ENCODE measurements at places on chromosomes 13 and 19.
A peak's percentile ranks its signal among the peaks of the same experiment; 100 is the strongest.

DNA sequence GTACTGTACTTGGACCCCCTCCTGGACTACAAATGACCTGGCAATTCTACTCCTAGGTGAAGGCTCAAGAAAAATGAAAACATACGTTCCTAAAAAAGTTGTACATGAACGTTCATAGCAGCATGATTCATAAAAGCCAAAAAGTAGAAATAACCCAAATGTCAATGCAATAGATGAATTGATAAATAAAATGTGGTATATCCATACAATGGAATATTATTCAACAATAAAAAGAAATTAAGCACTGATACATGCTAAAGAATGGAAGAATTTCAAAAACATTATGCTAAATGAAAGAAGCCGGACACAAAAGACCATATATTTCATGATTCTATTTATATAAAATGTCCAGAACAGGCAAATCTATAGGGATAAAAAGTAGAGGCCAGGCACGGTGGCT lies 9.5 kb downstream of the ZNF432 start:
- no peak for DNase-seq

DNA sequence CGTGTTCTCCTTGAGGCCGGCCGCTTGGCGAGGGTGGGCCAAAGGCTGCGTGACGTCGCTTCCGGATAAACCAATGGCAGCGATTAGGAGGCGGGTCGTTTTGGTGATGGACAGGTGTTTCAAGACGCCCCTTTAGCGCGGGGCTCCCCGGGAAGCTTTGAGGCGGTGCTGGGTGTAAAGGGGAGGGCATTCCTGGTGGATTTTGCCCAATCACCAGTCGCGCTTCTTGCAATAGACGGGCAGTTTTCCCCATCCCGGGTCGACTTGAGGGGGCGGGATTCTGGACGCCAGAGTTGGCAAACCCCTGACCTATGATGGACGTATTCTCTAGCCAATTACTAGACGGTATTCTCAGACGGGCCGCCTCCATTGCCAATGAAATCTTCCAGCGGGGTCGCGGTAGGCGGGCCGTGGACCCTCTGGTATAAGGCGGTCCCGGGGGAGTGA lies 264 bp upstream of the PRMT1 start:
- DNase-seq = peak; percentile 100

DNA sequence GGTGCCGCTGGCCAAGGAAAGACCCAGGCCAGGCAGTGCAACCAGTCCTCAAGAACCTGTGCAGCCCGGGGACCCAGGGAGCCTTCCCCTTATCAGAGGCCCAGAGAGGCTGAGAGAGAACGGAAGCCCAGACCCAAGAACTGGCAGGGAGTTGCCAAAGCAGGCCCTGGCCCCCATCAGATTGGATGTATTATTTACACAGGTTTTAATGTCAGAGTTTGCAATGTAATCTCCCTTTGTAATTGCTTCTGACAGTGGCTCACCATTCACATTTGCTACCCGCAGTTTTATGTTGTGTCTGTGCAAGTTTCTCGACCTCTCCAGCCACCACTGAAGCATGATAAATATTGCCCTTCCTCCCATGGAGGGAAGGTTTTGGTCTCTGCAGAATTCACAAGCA lies 660.9 kb downstream of the LIG4 start:
- DNase-seq = no peak

DNA sequence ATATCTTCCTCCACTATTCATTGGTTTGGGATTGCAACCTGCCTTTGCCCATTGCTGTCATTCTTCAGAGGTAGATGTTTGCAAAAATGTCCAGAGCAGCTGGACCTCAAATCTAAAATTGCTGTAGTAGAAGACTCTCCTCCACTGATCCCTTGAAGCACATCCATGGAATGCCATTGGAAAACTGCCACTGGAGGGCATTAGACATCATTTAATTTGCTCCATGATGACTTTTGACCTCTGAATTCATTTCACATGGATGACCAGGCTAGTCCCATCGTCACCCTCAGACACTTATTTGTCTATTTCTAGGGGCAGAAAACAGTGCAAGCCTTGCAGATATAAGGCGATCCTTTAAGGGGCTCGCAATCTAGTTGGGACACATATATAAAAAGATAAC lies 33.9 kb upstream of the FLT1 start:
- DNase-seq = no peak

- peak; percentile 34 for DNase-seq
These were observed 1.3 kb downstream of the UBL3 start for GRCh38 chr13:29849071-29849631.

DNA sequence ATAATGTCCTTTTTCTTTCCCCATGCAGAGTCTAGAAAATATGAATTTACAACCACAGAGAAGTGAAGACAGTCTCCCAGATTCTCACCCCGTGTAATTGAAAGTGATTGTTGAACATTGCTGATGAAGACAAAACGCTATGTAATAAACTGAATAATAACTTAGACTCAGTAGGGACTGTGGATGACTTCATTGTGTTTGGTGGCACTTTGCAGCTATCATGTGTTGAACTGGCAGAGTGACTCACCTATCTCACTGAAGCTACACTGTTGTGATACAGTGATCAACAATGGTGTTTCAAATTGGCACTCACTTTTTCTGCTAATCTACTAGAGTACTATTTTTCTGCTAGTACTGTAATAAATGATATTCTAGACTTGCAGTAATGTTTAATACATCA lies 261.3 kb downstream of the DACH1 start:
- DNase-seq = no peak

- peak; percentile 86 for DNase-seq
These were observed at the start of gene MOB3A for GRCh38 chr19:2096034-2096479. Gene MOB3A (minus strand): TSS chr19:2096326. CDS start chr19:2078560, 17,766 bp downstream.

DNA sequence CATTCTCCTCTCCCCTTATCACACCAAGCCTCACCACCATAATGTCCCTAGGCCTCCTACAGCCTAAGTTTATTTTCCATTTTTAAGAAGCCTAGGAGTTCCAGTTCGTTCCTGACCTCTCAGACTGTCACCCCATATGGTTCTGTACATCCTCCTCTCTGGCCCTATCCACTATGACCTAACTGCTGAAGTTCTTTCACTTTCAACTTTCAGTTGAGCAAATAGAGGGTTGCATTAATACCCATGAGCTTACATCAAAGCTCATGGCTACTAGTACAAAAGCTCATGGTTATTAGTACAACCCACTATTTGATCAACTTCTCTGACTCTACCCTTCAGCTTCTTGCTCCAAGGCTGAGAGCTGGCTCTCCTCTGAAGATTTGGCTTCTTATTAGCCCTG lies 72.9 kb downstream of the FGF14 start:
- no peak for DNase-seq

DNA sequence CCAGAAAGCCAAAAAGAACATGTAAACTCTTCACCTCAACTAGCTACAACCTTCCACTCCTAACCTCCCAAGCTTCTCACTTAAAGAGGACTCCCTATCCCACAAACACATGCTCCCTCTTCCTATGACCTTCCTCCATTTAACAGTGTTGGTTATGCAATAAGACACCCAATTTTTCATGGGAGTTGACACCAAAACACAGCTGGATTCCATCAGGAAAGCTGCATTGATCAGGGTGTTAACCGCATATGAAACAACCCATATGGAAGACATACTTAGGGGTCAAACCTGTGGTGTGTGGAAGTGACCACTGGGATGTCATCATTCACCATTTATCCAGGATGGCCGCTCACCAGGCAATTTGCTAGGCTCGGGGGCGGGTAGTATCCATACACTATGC lies 21.9 kb downstream of the ZNF473 start:
- DNase-seq = no peak

DNA sequence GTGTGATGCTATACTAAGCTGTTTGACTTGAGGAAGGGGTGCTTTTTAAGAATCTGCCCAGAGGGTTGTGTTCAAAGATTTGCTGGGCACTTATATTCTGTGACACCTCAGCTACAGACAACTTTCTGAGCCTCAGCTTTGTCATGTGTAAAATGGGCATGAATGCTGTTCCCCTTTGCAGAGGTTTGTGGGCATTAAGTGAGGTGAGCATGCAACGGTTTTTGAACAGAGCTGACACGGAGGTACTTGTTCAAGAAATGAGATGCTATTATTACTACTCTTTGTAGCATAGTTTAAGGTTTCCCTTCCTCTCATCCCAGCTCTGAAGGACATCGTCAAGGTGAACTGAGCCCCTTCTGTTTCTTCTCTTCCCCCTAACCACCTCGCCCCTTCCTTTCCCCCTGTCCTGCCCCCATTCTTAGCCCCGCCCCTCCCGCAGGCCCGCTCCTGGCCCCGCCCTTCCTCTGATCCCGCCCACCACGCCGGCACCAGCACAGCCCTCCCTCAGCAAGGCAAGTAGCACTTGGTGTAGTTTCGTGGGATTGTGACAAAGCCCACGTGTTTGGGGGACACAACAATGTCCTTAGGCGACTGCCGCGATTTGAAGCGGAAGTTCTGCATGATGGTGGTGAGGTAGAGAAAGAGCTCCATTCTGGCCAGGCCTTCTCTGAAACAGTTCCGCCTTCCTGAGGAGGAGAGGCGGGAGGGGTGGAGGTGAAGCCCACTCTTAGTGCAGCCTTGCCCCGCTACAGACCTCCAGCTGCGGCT lies 26.1 kb upstream of the CYP2A7 start:
- DNase-seq = peak; percentile 27

GRCh38 chr19:10245189-10245939 lies 6.7 kb upstream of the MRPL4 start:
- DNase-seq = no peak

DNA sequence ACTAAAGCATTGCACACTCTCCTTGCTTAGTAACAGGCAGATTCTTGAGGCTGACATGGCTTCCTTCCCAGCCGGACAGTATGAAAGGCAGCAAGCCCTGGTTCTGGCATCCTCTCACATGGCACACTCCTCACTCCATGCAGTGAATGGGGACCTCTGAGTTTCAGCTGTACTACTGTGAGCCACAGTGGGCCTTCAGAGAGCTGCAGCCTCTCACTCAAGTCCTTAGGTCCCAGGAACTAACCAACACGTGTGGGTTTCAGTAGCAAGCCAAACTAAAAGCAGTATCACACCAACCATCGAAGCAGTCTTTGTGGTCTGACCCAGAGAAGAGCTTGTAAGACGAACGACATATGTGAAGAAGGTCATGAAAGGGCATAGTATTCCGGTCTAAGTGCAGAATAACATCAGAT lies 128.2 kb downstream of the TBC1D4 start:
- no peak for DNase-seq

GRCh38 chr13:21116141-21116540 lies 54.8 kb upstream of the LATS2 start:
- no peak for DNase-seq

- DNase-seq = no peak
These were observed 4.8 kb upstream of the DAPK3 start for GRCh38 chr19:3975637-3976087.

DNA sequence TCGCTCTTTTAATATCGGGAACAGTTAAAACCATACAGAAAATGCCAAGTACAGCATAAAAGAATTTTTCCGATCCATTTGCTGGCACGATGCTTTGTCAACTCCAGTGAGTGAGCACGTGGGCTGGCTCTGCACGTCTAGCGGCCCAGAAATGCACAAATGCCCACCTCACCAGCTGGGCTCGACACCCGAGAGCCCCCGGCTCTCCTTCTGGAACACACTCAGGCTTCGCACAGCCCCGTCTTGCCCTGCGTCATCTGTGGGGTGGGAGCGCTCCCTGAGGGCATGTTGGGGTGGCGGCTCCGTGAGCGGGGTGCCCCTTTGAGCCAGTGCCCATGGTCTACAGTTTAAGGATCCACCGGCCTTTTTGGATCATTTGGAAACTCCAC lies 24.5 kb downstream of the ATP4B start:
- no peak for DNase-seq

GRCh38 chr13:109606520-109606919 lies 179.9 kb downstream of the IRS2 start:
- no peak for DNase-seq

- DNase-seq = no peak
These were observed 60.6 kb upstream of the C13orf46 start for GRCh38 chr13:114034481-114034891.

- DNase-seq = no peak
These were observed 342.3 kb downstream of the GPC5 start for GRCh38 chr13:91740756-91741155.

GRCh38 chr13:95650696-95651095 lies 6.2 kb upstream of the DZIP1 start:
- DNase-seq = no peak

DNA sequence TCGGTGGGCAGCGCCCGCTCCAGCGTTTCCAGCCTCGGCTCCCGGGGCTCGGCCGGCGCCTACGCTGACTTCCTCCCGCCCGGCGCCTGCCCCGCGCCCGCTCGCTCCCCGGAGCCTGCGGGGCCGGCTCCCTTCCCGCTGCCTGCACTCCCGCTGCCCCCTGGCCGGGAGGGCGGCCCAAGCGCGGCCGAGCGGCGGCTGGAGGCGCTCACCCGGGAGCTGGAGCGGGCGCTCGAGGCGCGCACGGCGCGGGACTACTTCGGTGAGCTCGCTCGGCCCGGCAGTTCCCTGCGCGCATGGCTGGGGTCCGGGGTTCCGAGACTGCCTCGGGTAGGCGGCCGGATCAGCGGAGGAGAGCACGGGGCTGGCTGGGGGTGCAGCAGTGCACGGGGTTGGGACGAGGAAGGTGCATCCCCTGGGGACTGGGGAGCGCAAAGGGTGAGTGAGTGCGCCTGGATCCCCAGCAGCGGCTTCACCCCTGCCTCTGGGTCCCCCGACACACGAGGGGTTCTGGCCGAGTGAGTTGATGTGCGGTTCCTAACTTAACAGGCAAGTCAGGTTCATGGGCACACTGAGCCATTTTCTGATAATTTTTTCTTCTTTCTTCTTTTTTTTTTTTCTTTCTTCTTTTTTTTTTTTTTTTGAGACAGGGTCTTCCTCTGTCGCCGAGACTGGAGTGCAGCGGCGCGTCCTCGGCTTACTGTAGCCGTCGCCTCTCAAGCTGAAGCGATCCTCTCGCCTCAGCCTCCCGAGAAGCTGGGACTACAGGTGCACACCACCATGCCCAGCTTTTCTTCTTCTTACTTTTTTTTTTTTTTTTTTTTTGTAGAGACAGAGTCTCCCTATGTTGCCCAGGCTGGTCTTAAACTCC lies 1.1 kb downstream of the WTIP start:
- DNase-seq = no peak

- DNase-seq = no peak
These were observed 51.8 kb downstream of the TMED1 start for GRCh38 chr19:10784257-10784656.

GRCh38 chr13:51556740-51557139 lies 27.5 kb upstream of the WDFY2 start:
- DNase-seq = no peak

DNA sequence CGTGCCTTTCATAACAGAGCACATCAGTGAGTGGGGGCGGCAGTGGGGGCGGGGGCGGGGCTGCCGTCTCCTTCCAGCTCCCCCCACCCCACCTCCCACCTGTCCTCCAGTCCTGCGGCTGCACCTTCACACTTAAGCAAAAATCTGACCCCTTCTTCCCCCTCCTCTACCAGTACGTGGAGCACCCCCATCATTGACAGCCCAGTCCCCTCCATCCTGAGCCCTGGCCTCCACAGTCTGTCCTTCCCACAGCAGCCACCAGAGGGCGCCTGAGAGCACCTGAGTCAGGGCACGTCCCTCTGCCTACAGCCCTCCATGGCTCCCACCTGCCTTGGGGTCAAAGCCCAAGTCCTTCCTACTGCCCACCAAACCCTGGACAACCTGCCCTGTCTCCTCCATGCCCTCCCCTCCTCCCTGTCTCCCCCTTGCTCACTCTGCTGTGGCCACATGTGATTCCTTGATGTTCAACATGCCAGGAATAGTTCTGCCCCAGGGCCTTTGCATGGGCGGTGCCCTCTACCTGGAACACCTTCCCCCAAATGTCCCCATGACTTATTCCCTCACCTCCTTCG lies 4.0 kb downstream of the EBI3 start:
- DNase-seq = peak; percentile 51
